ENCODE measurements at places on chromosomes 16 and 17. TPM values are rescaled to one million over a fixed set of nuclear protein-coding genes. Genes with fewer than 3 reads are reported as not detected.
A peak's percentile ranks its signal among the peaks of the same experiment; 100 is the strongest.

GRCh38 chr16:12837756-12838155 is 34.1 kb upstream of the CPPED1 start:
- H3K4me1 ChIP-seq = peaks cover 17% of the 10 kb centered on the region
- peaks cover 24% of the 10 kb centered on the region for H3K27me3 ChIP-seq
- H3K27ac ChIP-seq = peak overlapping the region; percentile 36
- no peak overlapping the region for H3K4me3 ChIP-seq

GRCh38 chr16:86405319-86405718 is 105.0 kb upstream of the FOXF1 start:
- DNase-seq = no peak
- H3K27ac ChIP-seq = no peak overlapping the region
- no peaks in the 10 kb centered on the region for H3K4me1 ChIP-seq
- no peak overlapping the region for H3K4me3 ChIP-seq
- H3K27me3 ChIP-seq = no peaks in the 10 kb centered on the region

GRCh38 chr16:77823067-77823466 is 34.7 kb downstream of the VAT1L start:
- no peaks in the 10 kb centered on the region for H3K4me1 ChIP-seq
- H3K27ac ChIP-seq = no peak overlapping the region
- H3K27me3 ChIP-seq = peaks cover 5% of the 10 kb centered on the region
- no peaks in the 10 kb centered on the region for H3K36me3 ChIP-seq
- DNase-seq = no peak
- no peak overlapping the region for H3K4me3 ChIP-seq

Gene MT3
- 3.6 TPM for total RNA-seq

Gene GPR139
- not detected for total RNA-seq

All from activated CD8-positive, alpha-beta memory T cell treated with anti-CD3 and anti-CD28 coated beads, Interleukin-2, amount 10 ng/mL, durations not matched to agents 7 days and 5 days (primary cell).